ENCODE measurements at places on chromosomes 1 and 21.

GRCh38 chr1:42743317-42744147 is 3.5 kb upstream of the CLDN19 start:
- no peak for DNase-seq

DNA sequence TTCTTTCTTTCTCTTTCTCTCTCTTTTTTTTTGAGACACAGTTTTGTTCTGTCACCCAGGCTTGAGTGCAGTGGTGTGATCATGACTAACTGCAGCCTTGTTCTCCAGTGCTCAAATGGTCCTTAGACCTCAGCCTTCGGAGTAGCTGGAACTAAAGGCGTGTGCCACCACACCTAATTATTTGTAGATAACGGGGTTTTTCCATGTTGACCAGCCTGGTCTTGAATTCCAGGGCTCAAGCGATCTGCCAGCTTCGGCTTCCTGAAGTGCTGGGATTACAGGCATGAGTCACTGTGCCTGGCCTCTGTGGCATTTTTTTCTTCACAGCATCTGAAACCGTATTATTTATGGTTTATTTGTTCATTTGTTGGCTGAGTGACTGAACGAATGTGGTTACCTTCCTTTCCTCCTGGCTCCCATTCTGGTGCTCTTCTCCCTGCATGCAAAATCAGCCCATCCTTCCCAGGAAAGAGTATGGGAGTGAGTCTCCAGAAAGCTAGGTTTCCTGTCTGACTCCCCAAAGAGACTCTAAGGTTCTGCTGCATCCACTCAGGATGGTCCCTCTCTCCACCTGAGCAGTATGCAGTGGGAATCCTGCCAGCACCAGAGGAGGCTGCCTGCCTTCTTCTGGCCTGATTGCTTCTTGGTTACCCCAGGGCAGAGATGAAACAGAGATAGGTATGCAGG is 155.0 kb upstream of the BEND5 start:
- no peak for DNase-seq

DNA sequence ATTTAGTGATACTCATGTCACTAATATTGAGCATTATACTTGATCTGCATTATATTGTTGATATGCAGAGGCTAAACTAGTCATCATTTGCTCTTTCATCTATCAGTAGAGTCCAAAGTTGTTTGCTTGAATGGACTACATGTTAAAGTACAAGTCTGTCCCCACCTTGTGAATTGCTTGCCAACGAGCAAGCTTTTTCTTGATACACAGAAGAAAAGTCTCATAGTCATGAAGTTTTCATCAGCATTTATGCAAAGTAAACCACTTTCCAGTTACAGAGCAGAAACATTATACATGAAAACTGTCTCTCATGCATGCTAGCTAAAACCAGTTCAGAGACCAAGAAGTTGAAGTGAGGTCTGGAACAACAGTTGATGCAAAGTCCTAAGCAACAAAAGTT is 13.0 kb downstream of the SFPQ start:
- no peak for DNase-seq

DNA sequence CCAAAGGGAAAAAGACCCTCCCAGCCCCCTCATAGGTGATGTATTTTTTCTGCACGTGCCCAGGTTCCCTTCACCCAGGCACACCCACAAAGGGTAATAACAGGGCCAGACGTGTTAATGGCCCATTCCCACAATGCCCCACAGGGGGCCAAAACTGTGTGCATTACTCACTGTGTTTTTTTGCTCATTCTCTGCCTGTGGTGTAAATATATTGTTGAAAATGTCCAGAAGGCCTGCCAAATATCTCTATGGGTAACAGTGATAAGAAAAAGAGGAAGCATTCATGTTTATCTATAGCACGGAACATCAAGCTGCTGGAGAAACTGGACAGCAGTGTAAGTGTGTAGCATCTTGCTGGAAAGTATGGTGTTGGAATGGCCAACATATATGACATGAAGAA is 21.9 kb downstream of the RHEX start:
- no peak for DNase-seq

DNA sequence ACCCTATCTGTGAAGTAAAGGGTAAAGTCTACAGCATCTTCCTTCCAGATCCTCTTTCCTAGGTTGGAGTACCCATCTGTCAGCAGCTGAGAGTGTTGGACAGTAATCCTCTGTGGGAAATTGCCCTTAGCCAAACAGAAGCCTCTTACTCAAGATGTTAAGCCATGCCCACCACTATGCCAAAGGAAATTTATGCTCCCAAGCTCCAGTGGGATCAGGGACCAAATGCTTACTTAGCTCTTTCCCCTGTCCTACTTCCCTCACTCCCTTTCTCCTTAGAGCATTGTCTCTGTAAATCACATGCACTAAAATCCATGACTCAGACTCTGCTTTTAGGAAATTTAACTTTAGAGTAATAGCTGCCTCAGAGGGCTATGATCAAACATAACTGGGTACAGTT is 254.0 kb downstream of the BRINP2 start:
- no peak for DNase-seq

DNA sequence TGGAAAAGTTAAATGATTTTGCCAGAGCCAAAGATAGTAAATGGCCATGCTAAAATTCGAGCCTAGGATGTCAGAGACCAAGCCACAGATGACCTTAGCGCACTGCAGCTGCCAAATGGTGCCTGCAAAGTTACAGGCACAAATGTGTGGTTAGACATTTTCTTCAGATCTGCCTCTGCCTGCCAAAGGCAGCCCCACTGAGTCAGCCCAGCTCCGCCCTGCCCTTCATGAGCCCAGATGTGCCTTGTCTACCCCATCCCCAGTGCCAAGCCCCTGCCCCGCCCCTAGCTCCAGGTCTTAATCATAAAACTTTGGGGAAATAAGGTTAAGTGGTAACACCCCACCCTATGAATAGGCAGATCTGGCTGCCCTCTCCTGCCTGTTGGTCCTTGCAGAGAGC is 105.9 kb downstream of the DTL start:
- DNase-seq: no peak

DNA sequence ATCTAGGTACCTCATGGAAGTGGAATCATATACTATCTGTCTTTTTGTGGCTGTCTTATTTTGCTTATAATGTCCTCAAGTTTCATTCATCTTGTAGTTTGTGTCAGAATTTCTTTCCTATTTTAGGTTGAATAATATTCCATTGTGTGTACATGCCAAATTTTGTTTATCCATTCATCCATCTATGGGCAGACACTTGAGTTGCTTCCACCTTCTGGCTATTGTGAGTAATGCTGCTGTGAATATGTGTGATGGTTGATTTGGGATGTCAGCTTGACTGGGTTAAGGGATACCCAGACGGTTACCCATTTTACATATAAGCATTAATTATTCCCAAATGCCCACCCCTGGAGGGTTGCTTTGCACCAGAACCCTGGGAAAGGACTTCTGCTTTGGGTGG is 477.5 kb downstream of the PTPRU start:
- no peak for DNase-seq

DNA sequence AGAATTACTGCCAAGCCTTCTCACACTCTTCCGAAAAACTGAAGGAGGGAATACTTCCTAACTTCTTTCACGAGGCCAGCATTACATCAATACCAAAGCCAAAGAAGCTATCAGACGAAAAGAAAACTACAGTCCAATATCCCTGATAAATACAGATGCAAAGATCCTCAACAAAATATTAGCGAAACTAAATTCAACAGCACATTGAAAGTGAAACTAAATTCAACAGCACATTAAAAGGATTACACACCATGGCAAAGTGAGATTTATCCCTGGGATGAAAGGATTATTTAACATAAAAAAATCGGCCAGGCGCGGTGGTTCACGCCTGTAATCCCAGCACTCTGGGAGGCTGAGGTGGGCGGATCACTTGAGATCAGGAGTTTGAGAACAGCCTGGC is 176.8 kb downstream of the FAF1 start:
- DNase-seq: no peak

DNA sequence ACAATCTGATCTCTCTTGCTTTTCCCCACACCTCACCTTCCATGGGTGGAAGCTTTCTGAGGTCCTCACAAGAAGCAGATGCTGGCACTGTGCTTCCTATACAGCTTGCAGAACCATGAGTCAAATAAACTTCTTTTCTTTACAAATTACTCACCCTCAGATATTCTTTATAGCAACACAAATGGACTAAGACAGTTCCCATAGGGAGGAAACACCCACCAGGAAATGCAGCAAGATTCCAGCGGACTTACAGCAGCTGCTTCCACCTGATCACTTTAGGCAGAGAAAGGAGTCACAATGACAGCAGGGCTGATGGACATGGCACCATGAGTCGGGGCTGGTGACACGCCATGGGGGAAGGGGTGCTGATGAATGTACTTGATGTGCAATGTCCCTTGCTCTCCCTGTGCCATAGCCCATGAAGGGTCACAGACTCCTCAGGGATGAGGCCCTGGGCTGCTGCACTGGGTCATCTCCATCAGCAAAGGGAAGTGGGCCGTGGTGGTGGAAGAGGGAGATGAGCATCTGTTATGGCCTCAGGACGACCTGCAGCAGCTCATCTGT is 53.9 kb downstream of the PRSS38 start:
- no peak for DNase-seq

- no peak for DNase-seq
These were observed 13.2 kb downstream of the IER5 start for GRCh38 chr1:181101581-181102226.

DNA sequence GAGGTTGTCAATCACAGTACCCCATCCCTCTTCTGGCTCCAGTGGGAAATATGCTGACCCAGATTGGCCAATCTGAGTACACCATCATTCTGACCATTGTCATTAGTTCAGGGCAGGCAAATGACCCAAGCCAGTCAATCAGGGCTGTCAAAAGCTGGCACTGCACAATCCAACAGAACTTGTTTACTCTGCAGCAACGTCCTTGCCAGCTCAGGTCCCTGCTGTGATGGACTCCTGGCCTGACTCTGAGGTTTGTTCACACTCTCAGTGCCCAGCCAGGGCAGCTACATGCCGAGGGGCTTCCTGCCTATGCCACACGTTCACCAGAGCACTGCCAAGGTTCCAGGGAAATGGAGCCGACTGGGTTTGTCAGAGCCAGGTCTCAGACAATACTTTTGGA is 14.7 kb upstream of the OVAAL start:
- DNase-seq: no peak

GRCh38 chr1:70486676-70487458 is 75.8 kb downstream of the CTH start:
- no peak for DNase-seq

- no peak for DNase-seq
These were observed 122.6 kb upstream of the TNFSF4 start for GRCh38 chr1:173329726-173330125.

GRCh38 chr1:23216771-23217420 is 406 bp downstream of the HTR1D start:
- no peak for DNase-seq

DNA sequence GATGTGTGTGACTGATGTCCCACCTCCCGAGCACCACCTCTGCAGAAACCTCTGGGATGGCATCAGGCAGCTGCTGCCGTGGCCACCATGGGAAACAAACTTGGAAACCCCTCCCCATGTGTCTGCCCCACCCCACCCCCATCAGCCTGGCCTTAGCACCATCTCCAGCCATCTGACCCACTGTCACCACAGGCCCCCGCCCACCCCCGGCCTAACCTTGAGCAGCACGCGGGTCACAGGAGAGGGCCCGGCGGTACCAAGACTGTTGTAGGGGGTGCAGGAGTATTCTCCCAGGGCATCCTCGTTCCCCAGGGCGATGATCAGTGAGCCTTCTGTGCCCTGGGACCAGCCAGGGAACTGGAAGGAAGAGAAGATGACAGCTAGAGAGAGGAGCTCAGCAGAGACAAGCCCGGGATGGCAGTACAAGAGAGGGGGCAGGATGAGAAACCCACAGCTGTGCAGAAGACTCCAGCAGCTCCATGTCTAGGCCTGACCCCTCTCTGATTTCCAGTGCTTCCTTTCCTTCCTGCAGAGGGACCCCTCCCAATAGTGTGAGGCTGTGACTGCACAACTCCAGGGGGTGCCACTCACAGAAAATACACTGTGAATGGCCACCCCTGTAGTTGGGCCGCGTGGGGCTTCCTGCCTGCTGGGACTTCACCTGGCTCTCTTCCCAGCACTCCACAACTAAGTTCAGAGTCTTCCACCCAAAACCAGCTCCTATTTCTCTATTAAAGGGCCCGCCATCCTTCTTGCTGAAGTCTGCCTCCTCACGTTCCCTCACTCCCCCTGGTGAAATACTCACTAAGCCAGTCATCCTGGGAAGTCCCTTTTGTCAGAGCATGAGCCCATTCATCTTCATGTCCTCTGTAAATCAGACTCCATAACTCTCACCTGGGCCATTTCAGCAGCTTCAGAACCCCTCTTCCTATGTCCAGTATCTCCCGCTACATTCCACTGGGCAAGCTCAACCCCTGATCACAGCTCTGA is 7.3 kb upstream of the TAGLN2 start:
- DNase-seq: no peak

- no peak for DNase-seq
These were observed 7.3 kb downstream of the SYNC start for GRCh38 chr1:32695098-32695904.

DNA sequence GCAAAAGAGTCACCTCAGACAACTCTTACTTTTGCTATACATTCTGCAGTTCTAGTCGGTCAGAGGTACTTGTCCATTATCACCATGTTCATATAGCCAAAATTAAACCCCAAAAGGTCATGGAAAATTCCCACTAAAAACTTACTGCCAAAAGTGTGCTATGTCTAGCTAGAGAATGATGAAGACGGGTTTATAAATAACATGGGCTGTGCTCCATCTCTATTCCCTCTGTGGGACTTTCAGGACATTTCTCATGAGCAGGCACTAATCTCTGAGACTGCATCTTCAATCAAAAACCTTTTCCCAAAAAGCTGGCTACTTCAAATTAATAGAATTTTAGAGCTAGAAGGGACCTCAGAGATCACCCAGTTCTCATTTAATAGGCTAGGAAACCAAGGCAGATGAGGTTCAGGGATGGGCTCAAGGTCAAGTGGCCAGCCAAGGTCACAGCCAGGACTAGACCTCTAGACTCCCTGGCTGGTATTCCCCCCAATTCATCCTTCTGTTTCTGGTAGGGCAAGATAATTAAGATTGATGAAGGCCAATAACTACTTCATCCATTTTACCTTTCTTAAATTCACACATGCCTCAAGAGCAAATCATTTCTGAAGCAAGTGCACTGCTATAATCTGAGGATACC is 21.0 kb upstream of the MOB3C start:
- no peak for DNase-seq

DNA sequence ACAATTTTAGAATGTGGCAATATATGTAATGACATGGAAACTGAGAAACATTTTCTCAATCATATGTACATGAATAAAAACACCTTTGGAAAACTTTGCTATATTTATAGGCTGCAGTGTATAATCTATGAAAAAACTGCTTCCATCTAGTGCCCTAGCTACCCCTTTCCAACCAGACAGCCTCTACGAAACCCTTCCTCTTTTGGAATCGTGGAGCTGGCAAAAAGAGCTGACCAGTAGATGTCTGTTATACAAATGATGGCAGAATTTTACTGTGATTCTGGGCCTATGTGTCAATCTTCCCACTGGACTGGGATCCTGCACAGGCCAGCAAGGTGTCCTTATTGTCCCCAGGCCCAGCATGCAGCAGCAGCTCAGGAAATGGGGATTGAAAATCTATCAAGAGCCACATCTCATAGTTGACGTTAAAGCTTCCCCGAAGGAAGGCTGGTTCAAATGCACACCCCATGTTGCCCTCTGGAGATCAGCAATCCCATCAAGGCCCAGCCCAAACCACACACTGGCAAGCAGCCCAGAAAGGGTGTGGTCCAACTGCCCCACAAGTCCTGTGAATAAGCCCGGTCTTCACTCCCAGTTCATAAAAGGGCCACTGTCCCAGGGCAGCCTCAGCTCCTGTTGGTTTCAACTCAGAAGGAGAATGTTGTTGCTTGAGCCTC is 8.8 kb upstream of the FAM20B start:
- DNase-seq: no peak

- DNase-seq: no peak
These were observed 97.7 kb downstream of the RYR2 start for GRCh38 chr1:237139732-237140131.

- DNase-seq: no peak
These were observed 1.7 kb downstream of the TOR1AIP1 start for GRCh38 chr1:179883745-179884138.
